ENCODE measurements at places on chromosomes 3 and 15.

DNA sequence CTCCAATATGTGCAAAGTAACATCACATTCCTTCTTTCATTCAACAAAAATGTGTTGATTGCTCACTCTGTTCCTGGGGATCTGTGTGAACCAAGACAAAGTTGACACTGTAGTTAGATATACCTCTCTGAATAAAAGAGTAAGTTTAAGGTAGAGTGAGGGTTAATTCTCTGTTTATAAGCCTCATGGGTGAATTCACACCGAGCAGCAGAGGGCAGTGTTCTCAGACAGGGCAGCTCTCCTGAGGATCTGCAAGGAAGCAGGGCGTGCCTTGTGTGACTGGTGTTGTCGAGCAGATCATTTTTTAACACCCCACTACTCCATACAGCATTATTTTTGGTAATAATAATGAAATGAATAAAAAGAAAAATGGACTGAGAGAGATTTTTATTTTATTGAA, 34.4 kb downstream of the PAQR9 start:
- peak; percentile 66 for DNase-seq
- peaks cover 6% of the 10 kb centered on the region for H3K27me3 ChIP-seq
- no peaks in the 10 kb centered on the region for H3K4me1 ChIP-seq
- H3K4me3 ChIP-seq = no peak overlapping the region
- no peak overlapping the region for H3K27ac ChIP-seq
- H3K36me3 ChIP-seq = no peaks in the 10 kb centered on the region

- H3K4me1 ChIP-seq = no peaks in the 10 kb centered on the region
- peaks cover 6% of the 10 kb centered on the region for H3K36me3 ChIP-seq
- no peak overlapping the region for H3K4me3 ChIP-seq
- DNase-seq = no peak
- no peak overlapping the region for H3K27ac ChIP-seq
- H3K27me3 ChIP-seq = no peaks in the 10 kb centered on the region
Measured at GRCh38 chr15:49315391-49315823, 107.6 kb upstream of the FGF7 start.

DNA sequence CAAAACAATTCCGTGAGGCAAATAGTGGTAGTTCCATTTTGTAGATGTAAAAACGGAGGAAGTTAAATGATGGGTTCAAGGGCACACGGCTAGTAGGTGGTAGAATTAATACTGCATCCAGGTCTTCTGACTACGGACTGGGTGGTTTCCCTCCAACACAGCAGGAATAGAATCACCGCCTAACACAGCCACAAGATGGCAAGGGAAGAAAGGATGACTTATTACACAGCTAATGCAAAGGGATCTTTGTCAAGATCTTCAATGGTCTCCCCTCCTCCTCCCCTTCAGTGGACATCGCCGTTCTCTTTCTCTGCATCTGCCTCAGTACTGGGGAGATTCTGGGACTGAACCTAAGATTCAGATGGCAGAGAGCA, 524 bp upstream of the TOPBP1 start:
- H3K27ac ChIP-seq = peak overlapping the region; percentile 43
- H3K27me3 ChIP-seq = no peaks in the 10 kb centered on the region
- peaks cover 1% of the 10 kb centered on the region for H3K36me3 ChIP-seq
- peak overlapping the region; percentile 97 for H3K4me3 ChIP-seq
- DNase-seq = peak; percentile 41
- no peaks in the 10 kb centered on the region for H3K4me1 ChIP-seq

DNA sequence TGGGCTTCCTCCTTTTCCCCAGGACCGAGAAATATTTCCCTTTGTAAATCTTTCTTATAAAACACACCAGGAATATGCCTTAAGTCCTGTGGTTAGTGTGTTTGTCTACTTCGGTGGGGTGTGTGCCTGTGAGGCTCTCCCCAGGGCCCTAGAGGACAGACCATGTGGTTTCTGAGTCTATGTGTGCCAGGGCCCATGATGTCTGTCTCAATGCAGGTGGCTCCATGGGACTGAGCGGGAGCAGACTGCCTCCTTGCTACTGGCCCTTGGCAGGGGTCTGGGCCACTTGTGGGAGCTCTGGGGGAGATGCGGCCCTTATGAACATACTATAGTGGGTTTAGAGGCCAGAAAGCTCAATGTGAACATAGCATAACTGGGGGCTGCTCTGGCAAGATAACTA, 37.6 kb downstream of the SCN5A start:
- H3K4me1 ChIP-seq = no peaks in the 10 kb centered on the region
- no peak overlapping the region for H3K4me3 ChIP-seq
- H3K27ac ChIP-seq = no peak overlapping the region
- H3K27me3 ChIP-seq = no peaks in the 10 kb centered on the region
- DNase-seq = no peak
- no peaks in the 10 kb centered on the region for H3K36me3 ChIP-seq

DNA sequence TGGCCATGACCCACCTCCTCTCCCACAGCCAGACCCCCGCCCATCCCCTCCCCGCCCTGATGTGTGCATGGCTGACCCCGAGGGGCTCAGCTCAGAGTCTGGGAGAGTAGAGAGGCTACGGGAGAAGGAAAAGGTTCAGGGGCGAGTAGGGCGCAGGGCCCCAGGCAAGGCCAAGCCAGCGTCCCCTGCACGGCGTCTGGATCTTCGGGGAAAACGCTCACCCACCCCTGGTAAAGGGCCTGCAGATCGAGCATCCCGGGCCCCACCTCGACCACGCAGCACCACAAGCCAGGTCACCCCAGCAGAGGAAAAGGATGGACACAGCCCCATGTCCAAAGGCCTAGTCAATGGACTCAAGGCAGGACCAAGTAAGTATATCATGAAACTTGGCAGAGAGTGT, 11.7 kb downstream of the MAP1A start:
- no peaks in the 10 kb centered on the region for H3K27me3 ChIP-seq
- peaks cover 40% of the 10 kb centered on the region for H3K36me3 ChIP-seq
- DNase-seq = no peak
- peaks cover 10% of the 10 kb centered on the region for H3K4me1 ChIP-seq

DNA sequence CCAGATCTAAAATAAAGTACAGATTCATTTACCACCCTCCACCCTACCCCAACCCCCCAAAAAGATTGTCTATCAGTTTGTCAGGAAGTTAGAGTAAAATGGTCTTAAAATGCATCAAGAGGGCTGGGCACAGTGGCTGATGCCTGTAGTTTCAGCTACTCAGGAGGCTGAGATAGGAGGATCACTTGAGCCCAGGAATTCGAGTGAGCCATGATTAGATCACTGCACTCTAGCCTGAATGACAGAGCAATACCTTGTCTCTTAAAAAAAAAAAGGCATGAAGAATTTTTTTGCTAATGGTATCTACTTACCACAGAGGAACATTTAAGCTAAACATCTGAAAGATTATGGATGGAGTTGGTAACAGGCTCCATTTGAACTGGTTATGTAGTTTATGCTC, 71.0 kb downstream of the RBM6 start:
- DNase-seq = no peak
- H3K4me1 ChIP-seq = no peaks in the 10 kb centered on the region
- H3K27ac ChIP-seq = no peak overlapping the region
- H3K36me3 ChIP-seq = peaks cover 4% of the 10 kb centered on the region

DNA sequence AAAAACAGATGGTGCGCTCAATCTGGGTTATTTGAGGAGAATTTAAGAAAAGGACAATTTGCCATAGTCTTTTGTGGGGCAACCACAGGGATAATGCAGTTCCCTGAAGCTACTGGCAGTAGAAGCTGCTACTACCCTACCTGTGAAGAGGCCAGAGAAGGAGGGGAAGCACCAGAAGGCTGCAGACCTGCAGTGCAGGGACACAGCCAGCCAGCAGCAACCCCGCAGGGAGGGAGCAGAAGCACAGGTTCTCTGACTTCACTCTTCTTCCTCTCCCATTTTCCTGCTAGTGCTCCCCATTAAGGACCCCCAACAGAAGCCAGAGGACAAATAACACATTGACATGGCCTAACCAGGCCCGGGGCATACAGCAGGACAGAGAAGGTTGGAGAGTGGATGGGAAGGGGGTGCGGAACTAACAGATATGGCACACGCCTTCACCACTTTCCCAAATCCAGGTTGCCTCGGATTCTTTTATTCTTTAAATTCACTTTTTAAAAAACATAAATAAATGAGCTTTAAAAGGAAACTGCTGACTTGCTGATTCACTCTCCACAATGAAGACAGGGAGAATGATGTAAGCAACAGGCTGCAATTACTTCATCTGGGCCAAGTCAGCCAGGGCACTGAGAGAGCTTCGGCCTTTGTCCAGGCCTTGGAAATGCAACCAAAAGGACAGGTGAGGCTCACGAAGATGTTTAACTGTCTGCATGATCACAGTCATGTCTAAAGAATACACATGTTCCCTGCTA, 30.1 kb downstream of the POPDC2 start:
- no peaks in the 10 kb centered on the region for H3K36me3 ChIP-seq
- no peak overlapping the region for H3K4me3 ChIP-seq
- H3K27ac ChIP-seq = no peak overlapping the region
- no peak for DNase-seq
- H3K27me3 ChIP-seq = no peaks in the 10 kb centered on the region

GRCh38 chr15:20355256-20355868, 186.2 kb downstream of the GOLGA6L6 start:
- no peak overlapping the region for H3K27ac ChIP-seq
- no peaks in the 10 kb centered on the region for H3K4me1 ChIP-seq
- H3K4me3 ChIP-seq = no peak overlapping the region
- no peak for DNase-seq

DNA sequence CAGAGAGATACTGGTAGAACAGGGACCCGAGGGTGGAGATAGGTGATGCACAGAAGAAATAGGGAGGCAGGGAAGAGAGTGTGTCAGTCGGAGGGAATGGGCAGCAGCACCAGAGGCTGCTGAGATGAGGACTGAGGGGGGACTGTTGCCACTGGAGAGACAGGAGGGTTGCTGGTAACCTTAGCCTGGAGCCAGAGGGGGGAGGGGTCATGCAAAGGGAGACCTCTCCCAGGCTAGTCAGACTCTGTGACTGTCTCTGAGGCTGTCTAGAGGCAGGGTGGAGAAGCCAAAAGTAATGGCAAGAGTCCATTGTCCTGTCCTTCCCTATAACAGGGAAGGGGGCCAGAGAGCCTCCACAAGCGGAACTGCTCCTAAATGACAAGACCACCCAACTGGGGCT, 2.1 kb upstream of the DLEC1 start:
- H3K27ac ChIP-seq = no peak overlapping the region
- H3K4me1 ChIP-seq = no peaks in the 10 kb centered on the region
- no peaks in the 10 kb centered on the region for H3K36me3 ChIP-seq
- peaks cover 1% of the 10 kb centered on the region for H3K27me3 ChIP-seq
- no peak for DNase-seq

- no peak overlapping the region for H3K27ac ChIP-seq
- H3K4me3 ChIP-seq = no peak overlapping the region
- H3K27me3 ChIP-seq = no peaks in the 10 kb centered on the region
Measured at GRCh38 chr15:99475754-99476412, 89.9 kb upstream of the MEF2A start.

DNA sequence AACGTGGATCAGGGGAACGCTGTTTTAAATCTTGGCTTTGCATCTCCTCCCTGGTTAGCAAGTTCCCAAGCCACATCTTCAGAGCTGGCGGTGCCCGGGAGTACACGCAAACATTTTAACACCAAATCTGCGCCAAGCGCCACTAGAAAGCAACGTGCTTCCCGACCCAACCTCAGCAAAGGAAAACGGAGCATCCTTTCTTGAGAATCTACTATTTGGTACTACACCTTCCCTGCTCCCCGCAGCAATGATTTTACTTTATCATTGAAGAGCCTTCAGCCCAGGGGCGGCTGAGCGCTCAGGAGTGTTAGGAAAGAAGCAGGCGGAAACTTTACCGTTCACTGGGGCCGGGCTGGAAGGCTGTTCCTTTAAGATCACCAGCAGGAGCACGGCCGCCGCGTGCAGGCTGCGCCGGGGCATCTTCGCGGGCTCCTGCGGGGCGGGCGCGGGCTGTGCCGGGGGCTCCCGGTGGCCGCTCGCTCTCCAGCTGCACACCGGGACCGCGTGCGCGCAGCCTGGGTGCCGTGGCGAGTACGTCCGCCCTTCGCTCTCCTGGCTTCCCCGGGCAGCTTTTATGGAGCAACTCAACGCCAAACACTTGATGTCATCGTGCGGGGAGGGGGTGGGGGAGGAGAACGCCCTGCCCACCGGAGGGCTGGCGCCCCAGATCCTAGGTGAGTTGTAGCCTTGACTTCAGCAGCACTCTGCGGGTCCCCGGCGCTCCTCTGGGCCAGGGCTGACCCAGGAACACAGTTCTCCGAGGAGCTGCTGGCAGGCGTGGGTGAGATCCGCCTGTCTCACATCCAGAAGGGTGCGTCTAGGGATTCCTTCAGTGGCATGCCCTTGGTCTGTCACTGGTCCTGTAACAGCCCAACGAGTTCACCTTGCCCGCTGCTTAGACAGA, at the start of gene CA12:
Gene CA12 (minus strand): TSS at position 546 of the 904 bp plus-strand sequence. CDS start 126 bp downstream, at position 420.
- H3K27me3 ChIP-seq = peaks cover 9% of the 10 kb centered on the region
- H3K4me3 ChIP-seq = peak within 1 kb of the TSS; percentile 50
- peaks cover 3% of the 10 kb centered on the region for H3K4me1 ChIP-seq
- no peaks in the 10 kb centered on the region for H3K36me3 ChIP-seq
- H3K27ac ChIP-seq = no peak within 1 kb of the TSS

GRCh38 chr3:13718436-13718835, 161.4 kb downstream of the WNT7A start:
- no peak overlapping the region for H3K4me3 ChIP-seq
- peak overlapping the region; percentile 79 for H3K27ac ChIP-seq
- peak; percentile 87 for DNase-seq
- no peaks in the 10 kb centered on the region for H3K36me3 ChIP-seq
- H3K27me3 ChIP-seq = no peaks in the 10 kb centered on the region

- no peaks in the 10 kb centered on the region for H3K27me3 ChIP-seq
- H3K4me3 ChIP-seq = no peak overlapping the region
- H3K4me1 ChIP-seq = peaks cover 2% of the 10 kb centered on the region
- no peaks in the 10 kb centered on the region for H3K36me3 ChIP-seq
Measured at GRCh38 chr3:149620291-149621020, 37.4 kb downstream of the WWTR1 start.

GRCh38 chr3:129581623-129582022, 24.9 kb downstream of the PLXND1 start:
- no peaks in the 10 kb centered on the region for H3K4me1 ChIP-seq
- H3K4me3 ChIP-seq = no peak overlapping the region
- no peak overlapping the region for H3K27ac ChIP-seq
- DNase-seq = no peak
- no peaks in the 10 kb centered on the region for H3K36me3 ChIP-seq

DNA sequence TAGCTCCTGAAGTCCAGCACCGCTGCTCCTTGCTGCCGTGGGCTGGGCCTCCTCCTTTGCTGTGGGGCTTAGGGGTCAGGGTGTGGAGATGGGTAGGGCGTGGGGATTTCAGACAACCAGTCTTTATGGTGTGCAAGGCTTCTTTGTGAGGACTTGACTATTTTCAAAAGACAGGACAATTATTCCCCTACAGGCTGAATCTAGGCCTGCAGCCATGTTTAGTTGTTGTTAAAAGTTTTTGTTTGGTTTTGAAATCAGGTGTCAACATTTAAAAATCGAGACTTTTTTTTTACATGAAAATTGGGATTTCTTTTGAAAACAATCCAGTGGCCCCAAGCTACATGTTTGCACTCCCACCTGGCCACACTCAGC, 10.6 kb downstream of the RPL32 start:
- H3K27ac ChIP-seq = no peak overlapping the region
- no peak for DNase-seq
- H3K4me1 ChIP-seq = no peaks in the 10 kb centered on the region

- H3K4me3 ChIP-seq = no peak overlapping the region
- H3K36me3 ChIP-seq = no peaks in the 10 kb centered on the region
- DNase-seq = no peak
- H3K27ac ChIP-seq = no peak overlapping the region
Measured at GRCh38 chr3:107368654-107369398, 8.4 kb upstream of the CCDC54 start.

- H3K4me1 ChIP-seq = peaks cover 21% of the 10 kb centered on the region
- H3K36me3 ChIP-seq = no peaks in the 10 kb centered on the region
- H3K4me3 ChIP-seq = no peak overlapping the region
- H3K27me3 ChIP-seq = no peaks in the 10 kb centered on the region
- peak; percentile 95 for DNase-seq
Measured at GRCh38 chr3:43770426-43771103, 79.8 kb downstream of the ABHD5 start.

Data from small intestine (tissue), 16 donors.